Omental fat pad (tissue), 4 donors: ENCODE measurements at places on chromosomes 16 and 17. TPM values are rescaled to one million over a fixed set of nuclear protein-coding genes. Genes with fewer than 3 reads are reported as not detected.

Gene UQCRC2
- 149 TPM for total RNA-seq

Gene RAB37
- total RNA-seq: 1.9 TPM

Gene SPAG7
- 45.3 TPM for total RNA-seq

Gene RFFL
- total RNA-seq: 17.7 TPM

Gene GLIS2
- total RNA-seq: 4.9 TPM

Gene ACLY
- 119 TPM for total RNA-seq

Gene STX1B
- total RNA-seq: 1.5 TPM

Gene RIPOR1
- total RNA-seq: 46.5 TPM

Gene NPIPB4
- 127 TPM for total RNA-seq

Gene CES1
- total RNA-seq: 166 TPM

Gene FBXW10B
- 4.1 TPM for total RNA-seq

Gene NPIPB12
- 55.9 TPM for total RNA-seq

Gene OTOA
- total RNA-seq: 1.2 TPM

Gene WSCD1
- total RNA-seq: 3.3 TPM

Gene CA10
- total RNA-seq: not detected

Gene SMIM5
- 1.1 TPM for total RNA-seq

Gene ADORA2B
- 2.1 TPM for total RNA-seq

Gene KRT9
- not detected for total RNA-seq

Gene C17orf107
- total RNA-seq: 0.63 TPM

Gene SLC4A1
- total RNA-seq: 0.84 TPM

Gene TEKT3
- not detected for total RNA-seq

Gene CEMP1
- total RNA-seq: not detected

Gene MRPL45
- total RNA-seq: 38.4 TPM

Gene PTGES3L
- total RNA-seq: not detected

Gene ULK2
- 27.6 TPM for total RNA-seq

Gene CCL14
- total RNA-seq: 83.2 TPM

Gene LRRC46
- not detected for total RNA-seq

Gene CDC6
- total RNA-seq: 0.56 TPM

Gene CCL8
- 0.56 TPM for total RNA-seq
